ENCODE measurements at places on chromosomes 1 and 21.

DNA sequence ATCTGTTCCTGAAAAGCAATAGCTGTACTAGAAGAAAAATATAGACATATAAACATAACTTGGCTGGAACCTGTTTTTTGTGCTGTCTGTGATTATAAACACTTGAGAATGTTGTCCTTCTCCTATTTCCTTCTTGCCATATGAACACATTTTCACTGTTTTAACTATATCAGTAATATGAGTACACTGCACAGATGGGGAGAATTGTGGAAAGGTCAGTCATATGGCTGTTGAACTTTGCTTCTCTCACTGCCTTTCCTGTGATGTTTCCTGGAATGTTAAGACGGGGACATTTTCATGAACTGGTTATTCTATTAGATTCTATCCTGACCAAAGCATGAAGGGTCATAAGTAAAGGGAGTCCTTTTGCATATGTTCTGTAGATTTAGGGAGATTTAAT lies 24.9 kb downstream of the HMCN1 start:
- DNase-seq = no peak

- no peak for DNase-seq
Observed at GRCh38 chr1:112196731-112197130, 199.3 kb upstream of the CTTNBP2NL start.

GRCh38 chr1:15276691-15277446 lies 29.8 kb downstream of the FHAD1 start:
- DNase-seq = no peak

- no peak for DNase-seq
Observed at GRCh38 chr1:241217516-241217915, 139.5 kb downstream of the RGS7 start.

DNA sequence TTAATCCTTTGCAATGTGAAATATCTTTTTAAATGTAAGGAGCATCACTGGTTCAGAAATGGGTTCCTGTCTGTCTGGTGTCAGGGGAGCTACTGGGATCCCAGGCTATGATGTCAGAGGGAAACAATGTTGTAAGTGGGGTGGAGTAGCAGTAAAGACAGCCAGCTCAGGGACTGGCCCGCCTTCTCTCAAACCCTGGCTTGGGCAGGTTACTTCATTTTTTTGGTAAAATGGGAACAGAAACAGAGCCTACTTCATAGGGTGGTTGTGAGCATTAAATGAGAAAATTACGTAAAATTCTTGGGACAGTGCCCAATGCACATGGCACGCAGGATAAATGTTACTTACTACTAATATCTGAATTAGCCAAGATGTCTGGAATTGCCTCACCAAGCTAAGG lies 30.7 kb upstream of the IL20 start:
- no peak for DNase-seq

GRCh38 chr1:39205102-39205780 lies 746 bp downstream of the MACF1 start:
- no peak for DNase-seq

GRCh38 chr1:4708840-4709507 lies 54.6 kb downstream of the AJAP1 start:
- DNase-seq = no peak

DNA sequence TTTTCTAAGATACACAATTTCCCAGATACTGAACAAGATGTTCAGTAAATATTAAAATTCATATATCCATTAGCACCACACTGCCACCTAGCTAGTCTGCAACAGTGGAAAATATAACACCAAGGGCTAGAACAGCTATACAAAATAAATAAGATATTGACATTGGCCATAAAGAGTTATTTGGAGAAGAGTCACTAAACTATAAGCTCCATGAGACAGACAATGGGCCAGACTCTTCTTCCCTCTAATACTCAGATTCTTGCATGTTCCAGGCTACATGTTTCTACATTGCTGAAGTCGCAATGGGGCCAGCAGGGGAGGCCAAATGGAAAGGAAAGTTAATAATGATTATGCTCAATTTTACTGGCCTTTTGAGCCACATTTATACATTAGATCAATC lies 21.5 kb downstream of the SPATA6 start:
- no peak for DNase-seq

DNA sequence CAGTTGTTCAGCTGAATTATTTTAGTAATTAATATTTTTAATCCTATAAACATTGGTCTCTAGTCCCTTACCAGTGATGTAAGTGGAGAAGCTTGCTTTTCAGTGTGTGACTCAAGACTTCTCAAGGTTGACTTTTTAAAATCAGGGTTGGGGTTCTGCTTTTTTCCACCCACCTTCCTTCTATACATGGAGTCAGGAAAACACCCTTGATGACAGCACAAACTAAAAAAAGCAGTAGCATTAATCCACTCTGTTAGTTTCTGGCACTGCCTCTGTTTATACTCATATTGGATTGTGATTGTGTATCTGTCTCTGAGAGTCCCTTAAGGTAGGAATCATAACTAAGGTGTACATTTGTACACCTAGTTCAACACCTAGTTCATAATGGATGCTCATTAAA lies 8.3 kb upstream of the PLEKHO1 start:
- DNase-seq = no peak

Data from iPS DF 6.9 (cell line).